Type B pancreatic cell (in vitro differentiated cells): ENCODE measurements at places on chromosomes 6 and 20. TPM values are rescaled to one million over a fixed set of nuclear protein-coding genes. Genes with fewer than 3 reads are reported as not detected.

CD40 gene
- total RNA-seq = 0.40 and 1.5 TPM in 2 replicates

GRCh38 chr6:134437376-134437775, 119.5 kb upstream of the SGK1 start:
- H3K4me3 ChIP-seq = no peak overlapping the region
- peak overlapping the region; percentile 11 for H3K27ac ChIP-seq
- H3K4me1 ChIP-seq = no peaks in the 10 kb centered on the region
- DNase-seq = no peak

GRCh38 chr6:46048646-46049297, 33.1 kb upstream of the CLIC5 start:
- DNase-seq = no peak
- H3K4me1 ChIP-seq = peaks cover 37% of the 10 kb centered on the region
- H3K36me3 ChIP-seq = no peaks in the 10 kb centered on the region

GRCh38 chr6:130602151-130602770, 224.9 kb upstream of the SMLR1 start:
- no peaks in the 10 kb centered on the region for H3K36me3 ChIP-seq
- H3K27ac ChIP-seq = no peak overlapping the region
- peaks cover 9% of the 10 kb centered on the region for H3K4me1 ChIP-seq
- no peak overlapping the region for H3K4me3 ChIP-seq
- H3K27me3 ChIP-seq = peaks cover 3% of the 10 kb centered on the region
